ENCODE measurements at places on chromosomes 5 and 9.

DNA sequence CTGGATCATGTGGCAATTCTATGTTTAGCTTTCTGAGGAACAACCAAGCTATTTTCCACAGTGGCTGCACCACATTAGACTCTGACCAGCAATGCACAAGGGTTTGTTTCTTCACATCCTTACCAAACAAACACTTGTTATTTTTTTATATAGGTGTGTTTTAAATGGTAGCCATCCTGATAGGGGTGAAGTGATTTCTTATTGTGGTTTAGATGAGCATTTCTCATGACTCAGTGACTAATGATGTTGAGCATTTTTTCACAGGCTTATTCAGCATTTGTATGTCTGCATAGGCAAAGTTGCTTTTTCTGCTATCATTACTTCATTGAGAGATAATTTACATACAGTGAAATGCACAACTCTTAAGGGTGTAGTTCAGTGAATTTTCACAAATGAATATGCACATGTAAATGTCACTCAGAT, 36.0 kb downstream of the ANKRD33B start:
- no peak for DNase-seq

GRCh38 chr9:37554318-37554717, 21.9 kb downstream of the FBXO10 start:
- no peak for DNase-seq

GRCh38 chr9:129500161-129500862, 120.6 kb downstream of the C9orf50 start:
- DNase-seq: no peak

DNA sequence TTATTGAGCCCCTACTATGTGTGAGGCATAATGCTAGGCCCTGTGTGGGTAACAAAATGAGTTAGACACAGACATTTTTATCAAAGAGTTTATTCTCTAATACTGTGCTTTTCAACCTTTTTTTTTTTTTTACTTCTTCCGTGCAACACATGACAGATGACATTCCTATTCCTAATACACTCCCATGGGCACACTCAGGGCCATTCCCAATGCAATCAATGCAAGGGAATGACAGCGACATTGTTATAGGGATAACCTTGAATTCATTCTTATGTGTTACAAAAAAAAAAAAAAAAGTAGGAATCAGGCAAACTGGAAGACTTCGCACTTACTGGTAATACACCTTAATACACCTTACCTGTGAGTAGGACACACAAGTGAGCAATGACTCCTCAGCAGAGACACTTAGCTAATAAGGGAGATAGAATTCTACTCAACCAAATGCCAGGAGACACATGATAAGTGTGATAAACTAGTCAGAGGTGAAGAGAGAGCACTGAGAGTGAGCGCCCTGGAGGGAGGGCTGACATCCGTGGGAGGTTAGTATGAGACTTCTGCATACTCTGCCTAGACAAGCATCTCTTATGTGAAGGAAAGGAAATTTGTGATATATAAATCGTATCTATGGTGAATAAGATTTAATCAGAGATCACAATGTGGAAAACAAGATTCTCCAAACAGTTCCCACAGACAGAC, 21.0 kb upstream of the ARSB start:
- no peak for DNase-seq

DNA sequence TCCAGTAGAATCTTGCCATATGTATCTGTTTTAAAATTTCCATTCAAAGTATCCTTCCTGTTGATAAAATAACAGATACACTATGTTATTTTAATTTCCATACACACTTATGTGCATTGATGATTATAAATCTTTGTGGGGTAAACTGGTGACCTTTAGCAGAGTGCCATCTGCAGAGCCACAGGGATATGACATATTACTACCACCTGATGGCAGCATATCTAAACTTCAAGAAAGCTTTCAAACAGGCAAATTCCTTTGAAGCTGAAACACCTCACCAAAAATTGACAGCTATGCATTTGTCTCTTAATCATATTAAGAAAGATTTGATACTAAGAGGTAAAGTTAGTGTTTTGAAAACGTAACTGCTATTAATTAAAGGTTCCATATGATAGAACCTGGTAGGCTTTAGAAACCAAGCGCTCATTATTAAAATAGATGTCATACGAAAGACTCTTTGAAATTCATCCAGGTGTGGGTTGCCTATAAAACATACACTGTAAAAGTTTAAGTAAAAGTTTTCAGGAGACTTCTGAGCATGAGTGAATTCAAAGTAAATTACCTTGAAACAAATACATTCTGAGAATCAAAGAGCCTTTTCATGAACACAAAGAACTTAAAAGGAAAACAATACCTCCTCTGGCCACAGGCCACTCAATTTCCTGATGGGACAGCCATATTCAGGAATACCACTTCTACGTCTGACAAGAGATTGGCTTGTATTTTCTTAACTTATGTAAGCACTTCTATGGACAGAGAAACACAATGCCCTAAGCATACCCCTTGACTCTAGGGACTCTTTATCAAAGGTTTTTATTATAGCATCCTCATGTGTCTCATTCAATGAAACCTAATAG, 93.3 kb downstream of the KIAA0825 start:
- DNase-seq: no peak

DNA sequence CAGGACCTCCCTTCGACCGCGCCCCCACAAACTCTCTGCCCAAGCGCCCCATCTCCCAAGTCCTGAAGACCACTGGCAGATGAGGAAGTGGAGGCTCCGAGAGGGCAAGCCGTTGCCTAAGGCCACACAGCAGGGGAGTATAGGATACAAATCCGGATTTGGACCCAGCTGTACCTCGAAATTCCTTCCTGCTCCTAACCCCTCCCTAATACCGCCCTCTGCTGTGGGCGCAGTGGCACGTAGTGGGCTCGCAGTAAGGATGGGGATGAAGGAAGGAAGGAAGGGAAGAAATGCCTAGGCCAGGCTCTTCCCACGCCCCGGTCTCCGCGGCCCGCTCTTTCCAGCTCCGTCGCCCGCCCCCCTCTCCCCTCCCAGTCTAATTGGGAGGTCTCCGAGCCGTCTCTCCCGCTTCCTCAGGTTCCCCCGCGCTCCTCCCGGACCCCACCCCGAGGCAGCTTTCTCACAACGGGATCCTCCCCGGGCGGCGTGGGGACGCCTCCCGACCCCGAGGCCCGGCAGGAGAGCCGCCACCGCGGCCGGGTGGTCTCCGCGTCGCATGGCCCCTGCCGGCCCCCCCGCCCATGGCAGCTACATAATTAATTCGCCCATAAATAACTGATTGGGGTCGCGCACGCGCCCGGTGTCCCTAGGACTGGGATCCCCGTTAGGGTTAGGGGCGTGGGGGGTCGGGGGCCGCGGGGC, 138.9 kb downstream of the C9orf50 start:
- DNase-seq: no peak

DNA sequence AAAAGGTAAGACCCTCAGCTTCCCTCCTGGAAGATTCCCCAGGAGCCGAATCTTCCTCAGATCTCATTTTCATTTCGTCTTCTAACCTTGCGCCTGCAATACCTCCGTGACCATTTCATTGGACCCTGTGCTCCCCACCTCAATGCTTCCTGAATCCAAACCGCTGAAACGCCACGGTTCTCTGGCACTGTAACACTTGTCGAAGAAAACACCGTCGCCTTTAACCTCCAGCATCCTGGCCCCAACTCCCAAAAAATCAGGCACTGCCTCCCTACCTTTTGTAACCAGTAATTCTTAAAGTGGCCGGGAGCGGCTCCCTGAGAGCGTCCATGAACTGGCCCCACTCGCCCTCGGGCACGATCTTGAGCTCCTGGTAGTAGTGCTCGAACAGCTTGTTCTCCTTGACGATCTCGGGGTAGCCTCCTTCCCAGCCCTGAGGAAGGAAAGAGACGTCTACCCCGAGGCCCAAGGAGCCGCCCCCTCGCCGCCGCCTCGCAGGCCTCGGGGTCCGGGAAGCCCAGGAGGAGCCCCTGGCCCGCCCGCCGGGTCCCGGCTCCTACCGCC, 438 bp downstream of the NSUN2 start:
- no peak for DNase-seq

GRCh38 chr5:91219091-91219802, 163.9 kb downstream of the ARRDC3 start:
- no peak for DNase-seq

GRCh38 chr5:16755641-16756040, 138.8 kb upstream of the RETREG1 start:
- no peak for DNase-seq

Data from esophagus squamous epithelium (tissue), 5 donors.